ENCODE measurements at places on chromosomes 6 and 20. TPM values are rescaled to one million over a fixed set of nuclear protein-coding genes. Genes with fewer than 3 reads are reported as not detected.
A peak's percentile ranks its signal among the peaks of the same experiment; 100 is the strongest.

The NR2E1 gene
- 0.03 TPM for total RNA-seq

The BPIFA1 gene
- total RNA-seq: not detected

The ZBTB9 gene
- total RNA-seq: 4.4 TPM

The LY6G6D gene
- not detected for total RNA-seq

The ENPP5 gene
- 0.94 TPM for total RNA-seq

The SALL4 gene
- total RNA-seq: 0.79 TPM

The PGBD1 gene
- 13.4 TPM for total RNA-seq

The ZNF391 gene
- total RNA-seq: not detected

The ZSCAN23 gene
- 2.6 TPM for total RNA-seq

The SLC22A7 gene
- not detected for total RNA-seq

- H3K4me1 ChIP-seq: peaks cover 25% of the 10 kb centered on the region
- H3K27ac ChIP-seq: no peak overlapping the region
- H3K36me3 ChIP-seq: no peaks in the 10 kb centered on the region
- no peaks in the 10 kb centered on the region for H3K27me3 ChIP-seq
- H3K4me3 ChIP-seq: no peak overlapping the region
Observed at GRCh38 chr20:58637466-58638213, 13.4 kb upstream of the STX16 start.

DNA sequence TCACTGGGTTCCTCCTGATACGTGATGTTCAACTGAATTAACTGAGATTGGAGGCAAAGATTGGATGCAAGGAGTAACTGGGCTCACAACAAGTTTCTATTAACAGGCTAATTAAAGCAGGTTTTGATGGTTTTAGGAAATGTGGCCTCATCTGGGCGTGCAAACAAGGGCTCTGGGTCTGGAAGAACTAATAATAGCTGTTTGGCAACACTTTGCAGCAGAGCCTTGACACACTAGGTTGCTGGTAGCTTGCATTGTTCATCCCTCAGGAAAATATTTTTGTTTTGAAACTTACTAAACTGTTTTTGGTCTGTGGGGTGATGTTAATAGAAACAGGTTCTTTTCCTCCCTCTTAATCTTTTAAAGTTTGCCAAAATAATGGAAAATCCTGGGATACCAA, 117.2 kb upstream of the CD93 start:
- no peak overlapping the region for H3K4me3 ChIP-seq
- H3K36me3 ChIP-seq: no peaks in the 10 kb centered on the region
- peaks cover 9% of the 10 kb centered on the region for H3K4me1 ChIP-seq

- no peaks in the 10 kb centered on the region for H3K4me1 ChIP-seq
- no peaks in the 10 kb centered on the region for H3K36me3 ChIP-seq
- no peak overlapping the region for H3K4me3 ChIP-seq
- no peaks in the 10 kb centered on the region for H3K27me3 ChIP-seq
- H3K27ac ChIP-seq: no peak overlapping the region
Observed at GRCh38 chr6:38163186-38164130, 343.9 kb downstream of the ZFAND3 start.

DNA sequence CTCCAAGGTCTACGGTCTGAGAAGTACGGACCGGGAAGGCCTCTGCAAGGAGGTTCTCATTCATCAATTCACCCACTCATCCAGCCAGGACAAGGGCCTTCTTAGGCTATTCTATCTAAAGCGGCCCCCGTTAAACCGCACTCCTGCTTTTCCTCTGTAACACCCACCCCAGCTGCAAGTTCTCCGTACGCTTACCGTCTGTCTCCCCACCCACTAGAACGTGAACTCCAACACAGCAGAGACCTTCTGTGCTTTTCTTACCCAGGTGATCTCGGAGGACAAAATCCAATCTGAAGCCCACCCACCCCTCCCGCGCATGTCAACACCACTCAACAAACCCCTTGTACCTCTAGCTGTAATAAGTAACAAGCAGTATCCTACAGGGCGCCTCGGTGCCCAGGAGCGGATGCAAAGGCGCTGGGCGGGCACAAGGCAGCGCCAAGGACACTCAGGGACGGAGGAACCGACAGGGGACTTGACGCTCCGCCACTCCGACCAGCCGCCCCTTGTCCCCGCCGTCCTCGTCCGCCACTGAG, 351 bp downstream of the AURKA start:
- peak overlapping the region; percentile 93 for H3K27ac ChIP-seq
- H3K27me3 ChIP-seq: no peaks in the 10 kb centered on the region
- H3K4me3 ChIP-seq: peak overlapping the region; percentile 65
- H3K4me1 ChIP-seq: peaks cover 17% of the 10 kb centered on the region
- no peak for DNase-seq

DNA sequence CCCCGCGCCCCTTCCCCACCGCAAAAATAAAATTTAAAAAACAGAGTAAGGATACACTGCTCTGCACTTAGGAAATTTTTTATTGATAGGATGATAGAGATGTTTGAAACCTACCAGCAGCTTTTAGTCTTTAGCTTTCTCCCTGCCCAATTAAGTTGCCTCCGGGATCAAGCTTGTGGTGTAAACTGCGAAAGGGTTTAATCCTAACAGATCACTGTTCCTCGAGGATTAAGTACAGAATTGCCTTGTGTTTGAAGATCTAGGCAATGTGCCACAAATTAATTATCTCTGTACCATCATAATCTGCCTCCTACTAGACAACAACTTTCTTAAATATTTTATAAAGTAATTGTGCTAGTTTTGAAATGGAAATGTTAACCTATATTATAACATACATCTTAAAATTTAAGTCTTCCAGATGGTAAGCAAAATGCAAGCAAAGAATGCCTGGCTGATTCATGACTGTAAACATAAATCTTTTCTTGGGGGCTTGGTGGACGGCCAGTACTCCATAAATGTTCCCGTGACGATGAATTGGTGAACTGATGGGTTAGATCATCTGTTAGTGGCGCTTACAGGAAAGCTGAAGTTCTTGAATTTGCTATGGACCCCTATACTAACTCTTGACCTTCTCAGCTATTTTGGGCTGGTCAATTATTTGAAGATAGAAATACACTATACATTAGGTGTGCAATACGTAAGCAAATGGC, 58.0 kb upstream of the ARHGAP18 start:
- H3K4me1 ChIP-seq: peaks cover 9% of the 10 kb centered on the region
- no peak overlapping the region for H3K27ac ChIP-seq
- H3K27me3 ChIP-seq: peaks cover 3% of the 10 kb centered on the region
- H3K4me3 ChIP-seq: no peak overlapping the region
- H3K36me3 ChIP-seq: no peaks in the 10 kb centered on the region

DNA sequence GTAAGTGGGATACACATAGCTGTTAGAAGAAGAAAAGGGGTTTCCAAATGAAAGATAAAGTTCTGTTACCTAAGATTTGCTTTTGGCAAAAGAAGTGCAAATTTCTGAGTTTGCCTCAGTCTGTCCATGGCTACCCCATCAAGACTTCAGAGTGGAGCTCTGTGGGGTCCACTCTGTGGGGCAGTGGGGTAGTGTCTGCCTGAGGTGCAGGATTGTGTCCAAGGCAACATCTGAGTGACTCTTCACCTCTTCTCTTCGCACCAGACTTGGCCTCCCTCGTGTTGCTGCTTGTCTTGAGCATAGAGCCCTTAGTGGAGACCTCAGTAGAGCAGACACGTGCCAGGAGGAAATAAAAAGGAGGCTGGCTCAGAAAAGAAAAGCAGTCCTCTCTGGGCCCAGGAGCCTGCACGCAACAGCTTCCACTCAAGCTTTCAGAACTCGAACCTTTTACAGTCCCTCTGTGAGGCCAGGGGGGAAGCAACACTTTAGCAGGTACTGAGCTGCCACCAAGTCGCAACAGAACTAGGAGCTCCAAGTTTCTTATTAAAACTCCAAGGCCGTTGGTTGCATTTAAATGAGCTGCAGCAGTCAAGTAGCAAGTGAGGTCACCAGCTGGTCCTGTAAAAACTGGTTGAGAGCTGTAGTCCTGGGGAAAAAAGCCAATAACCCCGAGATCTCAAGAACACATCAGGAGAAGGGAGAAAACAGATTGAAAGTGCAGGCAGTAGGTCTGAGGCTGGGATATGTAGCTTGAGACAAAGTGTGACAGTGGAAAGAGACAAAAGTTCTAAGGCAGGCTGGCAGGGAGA, 413.5 kb downstream of the CDC5L start:
- no peak overlapping the region for H3K27ac ChIP-seq
- no peak overlapping the region for H3K4me3 ChIP-seq
- DNase-seq: no peak
- H3K27me3 ChIP-seq: no peaks in the 10 kb centered on the region

GRCh38 chr6:25007269-25007699, 71.5 kb upstream of the RIPOR2 start:
- H3K4me1 ChIP-seq: peaks cover 12% of the 10 kb centered on the region
- H3K4me3 ChIP-seq: no peak overlapping the region
- H3K27ac ChIP-seq: no peak overlapping the region
- no peak for DNase-seq

GRCh38 chr6:36109092-36109491, 21.2 kb upstream of the MAPK13 start:
- H3K36me3 ChIP-seq: peaks cover 54% of the 10 kb centered on the region
- H3K27ac ChIP-seq: no peak overlapping the region
- no peaks in the 10 kb centered on the region for H3K4me1 ChIP-seq
- no peak for DNase-seq

DNA sequence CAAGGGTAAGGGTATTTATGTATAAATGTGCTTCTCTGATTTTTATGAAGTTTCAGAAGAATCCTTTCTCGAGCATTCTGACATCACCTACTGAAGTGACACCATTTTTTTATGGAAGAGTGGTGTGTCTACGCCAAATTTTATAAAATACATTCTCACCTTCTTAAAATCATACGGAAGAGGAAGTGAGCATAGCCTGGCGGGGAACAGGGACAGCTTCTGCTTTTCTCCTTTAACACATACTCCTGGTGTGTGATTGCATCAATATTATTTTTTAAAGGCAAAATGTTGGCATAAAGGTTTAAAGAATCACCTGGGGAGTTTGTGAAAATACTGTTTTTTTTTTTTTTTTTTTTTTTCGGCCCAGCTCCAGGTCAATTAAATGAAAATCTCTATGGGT, 733.6 kb upstream of the MAN1A1 start:
- DNase-seq: no peak
- no peak overlapping the region for H3K4me3 ChIP-seq
- no peaks in the 10 kb centered on the region for H3K36me3 ChIP-seq
- H3K4me1 ChIP-seq: no peaks in the 10 kb centered on the region
- no peak overlapping the region for H3K27ac ChIP-seq

GRCh38 chr6:152598421-152598820, 38.7 kb downstream of the SYNE1 start:
- no peaks in the 10 kb centered on the region for H3K36me3 ChIP-seq
- no peaks in the 10 kb centered on the region for H3K4me1 ChIP-seq
- 0 out of 2 replicates have a peak, but pooled peaks cover 2% of the 10 kb centered on the region for H3K27me3 ChIP-seq
- DNase-seq: no peak
- no peak overlapping the region for H3K27ac ChIP-seq
- H3K4me3 ChIP-seq: no peak overlapping the region

- no peak for DNase-seq
- no peak overlapping the region for H3K4me3 ChIP-seq
- H3K36me3 ChIP-seq: no peaks in the 10 kb centered on the region
- H3K27me3 ChIP-seq: no peaks in the 10 kb centered on the region
Observed at GRCh38 chr6:130457605-130458004, 91.8 kb downstream of the TMEM200A start.

DNA sequence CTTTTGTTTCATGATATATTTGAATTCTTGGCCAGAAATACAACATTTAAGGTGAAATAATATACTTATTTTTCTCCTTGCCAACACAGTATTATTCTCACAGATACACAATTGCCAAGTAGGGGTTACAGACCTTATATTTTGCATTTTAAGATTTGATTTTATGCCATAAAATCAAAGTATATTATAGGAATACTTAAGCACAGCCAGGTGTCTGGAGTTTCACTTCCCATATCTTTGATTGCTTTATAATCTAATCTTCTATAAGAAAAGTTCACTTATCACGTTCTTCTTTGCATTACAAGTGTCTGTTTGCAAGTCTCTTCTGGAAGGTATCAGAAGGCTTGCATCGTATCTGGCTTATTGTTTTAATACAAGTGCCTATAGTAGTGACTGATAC, 327.7 kb upstream of the MANEA start:
- H3K4me1 ChIP-seq: no peaks in the 10 kb centered on the region
- no peaks in the 10 kb centered on the region for H3K27me3 ChIP-seq
- H3K36me3 ChIP-seq: no peaks in the 10 kb centered on the region
- no peak for DNase-seq

DNA sequence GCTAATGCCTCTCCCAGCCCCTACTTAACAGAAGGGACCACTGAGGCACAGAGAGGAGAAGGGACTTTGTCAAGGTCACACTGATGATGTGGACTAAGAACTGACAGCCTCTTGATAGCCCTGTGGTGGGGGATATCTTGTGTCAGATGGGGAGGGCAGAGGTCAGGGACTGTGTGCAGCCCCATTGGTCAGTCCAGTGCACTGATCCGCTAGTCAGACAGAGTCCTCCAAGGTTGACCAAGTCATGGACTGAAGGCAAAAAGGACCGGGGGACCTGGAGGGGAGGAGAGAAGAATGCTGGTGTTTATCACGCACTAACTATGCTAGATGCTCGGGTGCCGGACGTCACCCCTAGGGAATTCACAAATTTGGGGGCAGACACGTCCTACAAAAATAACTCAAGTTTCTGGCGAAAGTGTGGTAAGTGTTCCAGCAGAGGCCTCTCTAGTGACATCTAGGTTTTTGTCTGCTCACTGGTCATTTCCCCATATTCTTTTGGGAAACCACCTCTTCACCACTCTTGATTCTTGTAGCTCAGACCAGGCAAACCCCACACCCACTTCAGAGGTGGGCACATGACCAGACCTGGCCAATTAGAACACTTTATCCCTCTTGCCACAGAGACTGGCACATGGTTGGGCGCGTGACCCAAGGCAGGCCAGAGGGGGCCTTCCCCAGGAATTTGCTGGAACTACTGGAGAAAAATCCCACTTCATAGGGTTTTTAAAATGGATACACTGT, 21.0 kb downstream of the TCF15 start:
- H3K4me1 ChIP-seq: no peaks in the 10 kb centered on the region
- H3K27ac ChIP-seq: no peak overlapping the region
- no peaks in the 10 kb centered on the region for H3K36me3 ChIP-seq
- no peak for DNase-seq
- peaks cover 18% of the 10 kb centered on the region for H3K27me3 ChIP-seq
- H3K4me3 ChIP-seq: no peak overlapping the region

DNA sequence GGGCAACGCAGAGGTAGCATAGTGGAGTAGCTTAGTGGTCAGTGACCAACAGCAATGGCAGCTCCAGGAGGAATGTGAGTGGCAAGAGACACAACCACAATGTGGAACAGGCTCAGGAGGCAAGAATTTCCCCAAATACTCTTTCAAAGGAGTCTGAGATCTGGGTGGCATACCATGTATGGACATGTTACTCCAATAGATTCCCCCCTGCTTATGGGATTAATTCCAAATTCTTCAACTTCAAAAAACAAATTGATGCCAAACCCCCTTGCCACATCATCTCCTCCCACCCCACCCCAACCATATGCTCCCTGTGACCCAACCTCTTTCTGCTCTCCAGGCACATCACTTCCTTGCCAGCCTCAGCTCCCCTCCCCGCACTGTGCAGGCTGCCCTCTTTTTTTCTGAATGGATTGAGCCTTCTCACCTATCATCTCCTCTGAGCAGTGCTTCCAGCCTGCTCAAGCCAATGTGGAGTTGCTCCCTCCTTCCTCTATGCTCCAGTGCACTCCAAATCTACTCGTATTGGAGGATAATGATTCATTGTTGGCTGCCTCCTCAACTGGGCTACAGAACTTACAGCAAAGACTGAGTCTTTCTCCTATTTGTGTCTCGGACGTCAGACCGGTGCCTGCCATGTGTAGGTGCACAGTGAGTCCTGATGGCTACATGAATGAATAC, 93.0 kb upstream of the CEP85L start:
- no peaks in the 10 kb centered on the region for H3K36me3 ChIP-seq
- H3K4me3 ChIP-seq: no peak overlapping the region
- peaks cover 29% of the 10 kb centered on the region for H3K4me1 ChIP-seq
- no peak overlapping the region for H3K27ac ChIP-seq
- DNase-seq: peak; percentile 56
- H3K27me3 ChIP-seq: no peaks in the 10 kb centered on the region

All from SJSA1 (cell line).